ENCODE measurements at places on chromosomes 2 and 18.

DNA sequence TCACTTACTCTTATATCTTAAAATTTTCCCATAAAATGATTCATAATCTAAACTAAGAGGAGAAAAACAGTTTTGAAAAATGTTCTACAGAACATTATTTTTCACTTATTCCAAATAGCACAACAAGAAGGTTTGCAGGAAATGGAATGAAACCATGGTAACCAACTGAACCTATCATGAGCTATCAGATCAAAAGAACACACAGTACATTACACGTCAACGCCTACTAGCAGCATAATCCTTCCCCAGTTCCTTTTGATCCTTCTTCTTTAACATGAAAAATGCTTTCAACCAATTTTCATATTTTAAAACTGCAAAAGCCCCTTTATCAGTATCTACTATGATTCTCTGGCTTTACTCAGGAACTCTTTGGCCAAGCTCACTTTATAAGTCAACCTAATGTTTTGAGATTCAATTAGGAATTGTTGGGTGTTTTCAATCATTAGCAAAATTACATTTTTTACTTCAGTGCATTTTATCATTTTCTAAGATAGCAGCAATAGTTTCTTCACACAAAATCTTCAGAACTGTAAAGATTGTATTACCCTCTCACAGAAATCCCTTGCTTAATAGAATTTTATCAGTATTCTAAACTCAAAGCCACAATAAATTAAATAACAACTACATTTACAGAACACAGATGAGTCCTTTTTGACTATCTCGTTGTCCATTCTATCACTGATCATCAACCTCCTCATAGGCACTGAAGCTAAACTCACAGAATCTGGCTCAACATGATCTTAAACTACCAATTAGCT lies 102.5 kb downstream of the CHN1 start:
- peak; percentile 79 for DNase-seq

DNA sequence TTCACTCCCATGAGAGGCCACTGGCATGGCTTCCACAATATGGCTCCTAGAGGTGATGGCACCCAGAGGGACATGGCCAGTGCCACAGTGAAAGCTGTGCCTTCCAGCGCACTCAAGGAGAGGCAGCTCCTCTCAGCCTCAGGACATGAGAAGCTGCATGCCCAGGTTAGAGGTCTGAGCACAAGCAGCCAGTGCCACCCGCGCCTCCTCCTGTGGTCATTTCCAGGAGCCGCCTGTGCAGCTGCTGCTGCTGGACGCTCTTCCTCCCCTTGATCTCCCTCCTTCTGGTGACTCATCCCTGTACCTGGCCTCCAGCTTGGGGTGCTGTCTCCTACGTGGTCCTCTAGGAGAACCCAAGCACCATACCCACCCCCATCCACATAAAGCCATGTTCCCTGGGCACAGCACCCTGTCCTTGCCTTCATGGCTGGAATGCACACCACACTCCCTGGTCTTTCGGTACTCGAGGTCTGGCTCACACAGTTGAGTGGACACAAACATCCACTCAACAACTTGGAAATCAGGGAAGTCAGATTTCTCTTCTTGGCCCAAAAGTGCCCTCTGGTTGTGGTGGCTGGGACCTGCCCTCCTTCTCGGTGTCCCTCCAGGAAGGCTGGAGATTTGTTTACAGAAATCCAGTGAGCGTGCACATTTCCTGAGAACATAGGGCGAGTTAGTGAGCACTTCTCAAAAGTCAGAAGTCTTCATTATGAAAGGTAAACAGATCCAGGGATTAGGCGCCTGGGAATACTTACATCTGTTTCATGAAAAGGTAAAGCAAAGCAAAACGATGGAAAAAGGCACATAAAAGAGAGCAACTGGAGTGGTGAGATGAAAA lies 96.7 kb downstream of the EIPR1 start:
- DNase-seq, result no peak

- DNase-seq, result no peak
Measured at GRCh38 chr2:50650403-50650810, 381.5 kb downstream of the NRXN1 start.

- DNase-seq, result no peak
Measured at GRCh38 chr2:55460562-55460961, 40.9 kb upstream of the CCDC88A start.

- DNase-seq, result no peak
Measured at GRCh38 chr2:20476950-20477349, 30.1 kb downstream of the RHOB start.

DNA sequence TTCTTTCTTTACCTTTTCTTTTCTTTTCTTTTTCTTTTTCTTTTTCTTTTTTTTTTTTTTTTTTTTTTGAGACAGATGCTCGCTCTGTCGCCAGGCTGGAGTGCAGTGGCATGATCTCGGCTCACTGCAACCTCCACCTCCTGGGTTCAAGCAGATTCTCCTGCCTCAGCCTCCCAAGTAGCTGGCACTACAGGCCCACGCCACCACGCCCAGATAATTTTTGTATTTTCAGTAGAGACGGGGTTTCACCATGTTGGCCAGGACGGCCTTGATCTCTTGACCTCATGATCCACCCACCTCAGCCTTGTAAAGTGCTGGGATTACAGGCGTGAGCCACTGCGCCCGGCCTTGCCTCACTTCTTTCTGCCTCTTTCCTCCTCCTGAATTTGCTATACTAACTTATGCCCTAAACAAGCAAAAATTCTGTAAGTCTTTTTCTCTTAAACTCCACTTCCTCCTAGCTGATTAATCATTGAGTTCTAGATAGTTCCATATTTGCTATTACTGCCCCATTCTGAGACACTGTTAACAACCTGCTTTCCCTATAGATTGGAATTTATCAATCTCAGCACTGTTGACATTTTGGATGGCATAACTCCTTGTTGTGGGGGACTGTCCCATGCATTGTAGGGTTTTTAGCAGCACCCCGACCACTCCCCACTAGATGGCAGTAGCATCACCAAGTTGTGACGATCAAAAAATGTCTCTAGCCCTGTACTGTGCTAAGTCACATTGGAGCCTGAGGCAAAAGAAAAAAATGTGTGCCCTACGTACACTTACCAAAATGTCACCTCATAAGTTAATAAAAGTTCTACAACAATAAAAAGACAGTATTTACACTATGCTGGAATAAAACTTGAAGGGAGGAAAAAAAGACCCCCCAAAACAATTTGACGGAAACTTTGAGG lies 16.4 kb upstream of the THADA start:
- DNase-seq, result peak; percentile 63

- DNase-seq, result no peak
Measured at GRCh38 chr18:49893036-49893435, 79.7 kb upstream of the ACAA2 start.

DNA sequence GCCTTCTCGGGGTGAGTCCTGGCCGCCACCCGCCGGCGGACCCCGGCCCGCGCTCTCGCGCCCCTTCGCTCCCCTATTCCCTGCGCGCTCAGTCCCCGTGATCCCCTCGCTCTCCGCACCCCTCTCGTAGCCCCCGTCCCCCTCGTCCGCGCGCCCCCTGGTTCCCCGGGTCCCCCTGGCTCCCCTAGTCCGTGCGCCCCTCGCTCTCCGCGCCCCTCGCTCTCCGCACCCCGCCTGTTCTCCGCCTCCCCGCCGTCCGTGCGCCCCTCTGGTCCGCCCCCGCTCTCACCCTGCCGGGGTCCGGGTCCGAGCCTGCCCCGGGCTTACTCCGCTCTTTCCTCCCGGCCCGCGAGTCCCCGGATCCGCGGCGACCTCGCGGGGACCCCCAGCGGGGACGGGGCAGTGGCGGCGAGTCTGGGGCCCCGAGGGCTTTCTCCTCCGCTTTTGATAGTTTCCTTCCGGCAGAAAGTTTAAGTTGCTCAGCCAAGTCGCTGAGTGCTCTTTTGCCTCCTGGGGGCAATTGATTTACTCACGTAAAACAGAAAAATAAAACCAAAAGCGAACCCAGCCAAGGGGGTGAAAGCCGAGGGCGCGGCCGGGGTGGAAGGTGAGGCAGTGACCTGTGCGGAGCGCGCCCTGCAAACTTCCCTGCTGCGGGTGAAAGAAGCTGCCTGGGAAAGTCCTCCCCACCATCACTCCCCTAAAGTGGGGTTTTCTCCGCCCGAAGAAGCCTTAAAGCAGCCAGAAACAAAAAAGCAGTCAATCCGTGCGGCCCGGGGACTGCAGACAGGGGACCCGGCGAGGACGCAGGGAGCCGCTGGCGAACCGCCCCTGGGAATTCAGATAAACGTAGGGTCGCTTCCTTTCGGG lies 568 bp downstream of the RAB31 start:
- DNase-seq, result no peak

DNA sequence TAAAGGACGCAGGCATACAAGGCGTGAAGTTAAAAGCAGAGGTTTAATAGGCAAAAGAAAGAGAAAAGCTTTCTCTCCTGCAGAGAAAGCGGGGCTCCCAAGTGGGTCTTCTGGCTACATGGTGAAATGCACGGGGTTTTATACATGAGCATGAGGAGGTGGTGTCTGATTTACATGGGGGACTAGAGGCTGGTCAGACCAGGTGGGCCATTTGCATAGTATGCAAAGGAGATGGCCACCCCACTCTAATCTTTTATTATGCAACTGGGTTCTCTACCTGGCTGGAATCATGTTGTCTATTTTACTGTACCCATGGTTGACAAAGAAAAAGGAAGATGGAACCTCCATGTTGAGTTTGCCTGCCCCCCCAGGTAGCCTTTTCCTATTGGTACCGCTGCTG lies 356.2 kb downstream of the KCNJ3 start:
- DNase-seq, result no peak
